Nucleus accumbens (tissue), 56 donors: ENCODE measurements at places on chromosomes 5 and 9.

DNA sequence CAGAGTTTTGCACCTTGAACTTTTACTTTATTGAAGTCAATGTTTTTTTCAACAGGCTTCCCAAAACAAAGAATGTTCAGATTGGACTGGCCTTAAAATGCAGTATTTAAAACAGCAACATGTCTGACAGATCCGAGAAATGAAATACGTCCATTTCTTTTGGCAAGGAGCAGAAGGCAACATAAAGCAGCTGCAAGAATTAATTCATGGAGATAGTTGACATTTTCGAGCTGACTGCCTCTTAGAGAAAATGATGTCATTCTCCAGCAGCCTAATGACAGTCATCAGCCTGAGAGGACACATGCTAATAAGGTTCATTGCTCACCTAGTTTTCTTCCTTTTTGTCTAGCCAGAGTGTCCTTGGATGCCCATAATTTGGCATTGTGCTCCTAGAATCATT, 232.2 kb upstream of the SEMA6A start:
- no peak for DNase-seq

- DNase-seq: peak; percentile 5
Observed at GRCh38 chr9:68844631-68845612, 139.9 kb downstream of the PIP5K1B start.

DNA sequence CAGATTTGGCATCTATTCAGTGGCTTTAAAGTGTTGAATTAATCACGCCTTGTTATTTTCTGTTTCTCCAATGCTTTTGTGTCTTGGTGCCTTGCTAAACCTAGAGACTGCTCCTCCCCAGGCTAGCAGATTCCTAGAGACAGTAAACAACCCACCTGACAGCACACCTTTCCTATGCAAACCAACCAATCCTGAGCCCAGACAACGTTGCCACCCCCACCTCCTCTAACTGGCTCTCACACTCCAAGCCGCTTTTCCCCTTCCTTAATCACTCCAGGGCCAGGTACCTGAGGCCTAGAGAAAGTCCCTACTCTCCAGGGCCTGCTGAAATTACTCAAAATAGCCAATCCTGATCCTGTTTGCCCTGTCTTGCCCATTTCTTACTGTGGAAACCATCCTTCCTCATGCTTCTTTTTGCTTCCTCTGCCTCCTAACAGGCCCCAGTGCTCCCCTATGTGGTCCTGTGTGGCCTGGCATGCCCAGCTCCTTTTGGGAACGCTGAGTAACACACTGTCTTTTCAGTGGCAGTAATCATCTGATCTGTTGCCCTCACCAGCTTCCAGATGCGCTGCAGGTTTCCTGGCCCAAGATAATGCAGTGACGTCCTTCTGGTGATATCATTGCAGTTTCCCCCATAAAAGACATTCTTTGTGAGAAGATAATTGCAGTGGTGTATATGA, 53.4 kb downstream of the GAS1 start:
- no peak for DNase-seq

DNA sequence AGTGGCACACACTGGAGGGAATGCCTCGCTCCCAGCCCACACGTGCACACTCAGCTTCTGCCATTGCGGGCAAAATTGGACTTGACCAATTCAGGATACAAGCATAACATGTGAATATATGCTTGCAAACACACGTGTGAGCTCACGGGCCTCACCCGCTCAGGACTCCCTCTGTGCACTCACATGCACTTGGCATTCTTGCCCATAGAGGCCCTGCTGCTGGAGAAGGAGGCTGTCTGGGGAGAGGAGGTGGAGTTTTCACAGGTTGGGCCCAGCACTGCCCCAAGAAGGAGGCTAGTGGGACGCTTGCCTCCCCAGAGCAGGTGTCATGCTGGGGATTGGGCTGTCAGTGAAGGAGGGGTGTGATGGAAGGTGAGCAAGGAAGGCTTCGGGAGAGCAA, 1.7 kb downstream of the MYMK start:
- no peak for DNase-seq
